ENCODE measurements at places on chromosomes 5 and 9.

- DNase-seq, result no peak
These were observed 72.9 kb downstream of the ZNF618 start for GRCh38 chr9:113948891-113949570.

- DNase-seq, result no peak
These were observed 17.9 kb upstream of the ASS1 start for GRCh38 chr9:130426883-130427282.

GRCh38 chr5:4233671-4234070 lies 638.0 kb downstream of the IRX1 start:
- DNase-seq, result no peak

- no peak for DNase-seq
These were observed 32.1 kb downstream of the NIPBL start for GRCh38 chr5:36908544-36909260.

Measured in activated CD4-positive, alpha-beta memory T cell treated with anti-CD3 and anti-CD28 coated beads, Interleukin-2, amount 10 ng/mL, durations not matched to agents 7 days and 5 days (primary cell).